Osteoblast (primary cell): ENCODE measurements at places on chromosomes 2 and 18. TPM values are rescaled to one million over a fixed set of nuclear protein-coding genes. Genes with fewer than 3 reads are reported as not detected.

Gene ZC3H8
- 7.6 and 8.0 TPM in 2 replicates for total RNA-seq

Gene TRAPPC12
- total RNA-seq: 67.0 and 67.5 TPM in 2 replicates

Gene C2orf72
- total RNA-seq: not detected in 2 replicates

DNA sequence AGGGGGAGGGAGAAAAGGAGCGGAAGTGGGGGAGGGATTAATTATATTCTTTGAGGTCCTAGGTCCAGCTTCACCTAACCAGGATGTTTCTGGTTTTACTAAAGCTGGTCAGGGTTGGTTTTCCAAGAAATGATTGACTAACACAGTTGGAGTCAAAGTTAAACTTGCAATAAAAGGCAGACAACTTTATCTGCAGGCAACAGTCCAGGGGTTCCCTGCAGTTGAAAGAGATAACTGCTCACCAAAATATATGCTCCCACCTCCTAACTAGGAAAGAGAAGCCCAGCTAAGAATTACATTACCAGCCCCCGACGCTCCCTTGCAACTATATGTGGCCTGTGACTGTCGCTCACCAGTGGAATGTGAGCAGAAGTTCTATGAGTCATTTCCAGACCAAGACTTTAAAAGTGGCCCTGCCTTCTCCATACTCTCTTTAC is 140.0 kb upstream of the PKDCC start:
- no peak for DNase-seq

Gene FRZB
- total RNA-seq: 0.29 and 0.36 TPM in 2 replicates

Gene C2orf81
- total RNA-seq: 0.72 and 1.5 TPM in 2 replicates

Gene TIA1
- total RNA-seq: 87.6 and 92.5 TPM in 2 replicates

GRCh38 chr18:77608807-77609206 is 359.2 kb downstream of the GALR1 start:
- DNase-seq: no peak

GRCh38 chr18:28831476-28831875 is 654.5 kb upstream of the CDH2 start:
- DNase-seq: no peak

DNA sequence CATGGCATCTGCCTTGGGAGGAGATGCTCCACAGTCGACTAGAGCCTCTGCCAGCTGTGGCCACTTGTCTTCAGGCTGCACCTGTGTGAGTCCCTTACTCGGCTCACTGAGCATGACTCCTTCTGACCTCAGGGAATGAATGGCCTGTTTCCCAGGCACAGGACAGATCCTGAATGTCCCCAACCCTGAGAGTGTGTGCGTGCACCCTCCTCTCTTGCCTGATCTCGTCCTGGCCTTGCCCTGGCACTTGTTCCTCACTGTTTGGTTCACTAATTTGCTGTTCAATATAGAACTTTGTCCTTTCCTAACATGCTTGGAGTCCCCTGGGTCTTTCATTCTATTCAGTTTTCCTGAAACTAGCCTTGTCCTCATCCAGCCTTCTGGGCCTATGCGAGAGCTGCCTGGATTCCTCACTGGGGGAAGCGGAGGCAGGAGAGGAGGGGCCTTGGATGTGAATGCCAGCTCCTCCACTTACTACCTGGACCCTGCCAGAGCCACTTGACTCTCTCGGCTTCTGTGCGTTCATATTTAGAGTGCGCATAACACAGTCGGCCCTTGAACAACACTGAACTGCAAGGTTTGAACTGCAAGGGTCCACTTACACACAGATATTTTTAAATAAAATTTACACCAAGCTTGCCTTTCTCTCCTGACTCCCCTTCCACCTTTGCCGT is 184.8 kb downstream of the ACKR3 start:
- no peak for DNase-seq

Gene TXNDC2
- total RNA-seq: 0.29 and 0.36 TPM in 2 replicates

Gene CDC42EP3
- 121 and 136 TPM in 2 replicates for total RNA-seq

DNA sequence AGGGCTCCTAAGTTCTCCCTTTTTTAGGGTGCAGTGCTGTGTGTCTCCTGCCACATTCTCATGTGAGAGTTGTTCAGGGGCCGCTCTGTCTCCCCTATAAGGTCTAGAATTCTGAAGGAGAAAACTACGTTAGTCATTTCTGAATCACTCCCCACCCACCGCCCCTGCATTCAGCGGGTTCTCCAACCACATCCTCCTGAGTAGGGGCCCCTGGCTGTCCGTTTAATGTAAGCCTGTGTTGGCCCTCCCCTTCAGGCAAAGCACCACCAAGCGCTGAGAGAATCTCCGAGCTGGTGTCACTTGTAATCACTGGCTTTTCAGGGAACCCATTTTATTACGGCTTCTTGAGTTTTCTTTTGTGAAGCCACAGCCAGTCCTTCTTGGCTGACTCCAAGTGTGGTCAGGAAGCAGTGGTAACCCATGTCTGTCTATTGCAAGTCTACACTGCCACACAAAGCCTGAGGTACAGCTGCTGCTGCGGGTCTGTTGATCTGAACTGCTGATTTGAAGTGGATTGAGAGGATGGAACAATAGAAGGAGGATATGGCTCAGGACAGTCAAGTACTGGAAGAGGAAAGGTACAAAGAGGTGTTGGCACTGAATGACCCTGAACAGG is 16.9 kb downstream of the LCT start:
- DNase-seq: peak; percentile 72
